ENCODE measurements at places on chromosomes 16 and 17.

- peak; percentile 79 for DNase-seq
Observed at GRCh38 chr17:78665952-78666920, 89.0 kb upstream of the DNAH17 start.

- no peak for DNase-seq
Observed at GRCh38 chr17:38669520-38669919, 5.2 kb downstream of the EPOP start.

- DNase-seq: no peak
Observed at GRCh38 chr17:19292377-19292711, 55.2 kb downstream of the EPN2 start.

DNA sequence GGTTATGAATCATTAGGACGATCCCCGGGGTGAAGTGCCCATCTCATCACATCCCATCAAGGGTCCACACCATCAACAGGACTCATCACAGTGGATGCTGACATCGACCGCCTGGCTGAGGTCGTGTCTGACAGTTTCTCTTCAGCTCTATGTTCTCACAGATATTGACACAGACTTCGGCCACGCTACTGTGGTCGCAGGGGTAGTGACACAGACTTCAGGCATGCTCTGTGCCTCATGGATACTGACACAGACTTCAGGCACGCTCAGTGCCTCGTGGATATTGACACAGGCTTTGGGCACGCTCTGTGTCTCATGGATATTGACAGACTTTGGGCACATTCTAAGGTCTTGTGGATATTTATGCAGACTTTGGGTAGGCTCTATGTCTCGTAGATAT is 50.1 kb downstream of the KLHDC4 start:
- DNase-seq: no peak

All from inflammatory macrophage treated with lipopolysaccharide for 4 hours (primary cell).